ENCODE measurements at places on chromosomes 7 and 10.

DNA sequence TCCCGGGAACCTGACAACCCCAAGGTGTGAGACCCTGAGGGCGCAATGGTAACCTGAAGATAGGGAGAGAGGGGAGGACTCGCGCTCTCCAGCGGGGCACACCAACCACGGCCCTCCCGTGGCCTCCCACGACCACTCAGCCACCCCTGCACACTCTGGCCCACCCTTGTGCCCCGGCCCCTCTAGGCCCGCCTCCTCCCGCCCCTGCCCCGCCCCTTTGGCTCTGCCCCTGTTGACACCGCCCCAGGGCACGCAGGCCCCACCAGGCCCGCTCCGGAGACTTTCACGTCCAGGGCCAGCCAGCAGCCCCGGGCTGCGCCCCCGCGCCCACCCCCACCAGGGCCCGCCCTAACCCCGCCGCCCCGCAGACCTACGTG lies 10.9 kb downstream of the ATG9B start:
- no peak for DNase-seq

GRCh38 chr10:46291817-46292572 lies 5.2 kb downstream of the ANTXRL start:
- peak; percentile 5 for DNase-seq

GRCh38 chr7:151541709-151542499 lies 22.2 kb upstream of the RHEB start:
- no peak for DNase-seq

DNA sequence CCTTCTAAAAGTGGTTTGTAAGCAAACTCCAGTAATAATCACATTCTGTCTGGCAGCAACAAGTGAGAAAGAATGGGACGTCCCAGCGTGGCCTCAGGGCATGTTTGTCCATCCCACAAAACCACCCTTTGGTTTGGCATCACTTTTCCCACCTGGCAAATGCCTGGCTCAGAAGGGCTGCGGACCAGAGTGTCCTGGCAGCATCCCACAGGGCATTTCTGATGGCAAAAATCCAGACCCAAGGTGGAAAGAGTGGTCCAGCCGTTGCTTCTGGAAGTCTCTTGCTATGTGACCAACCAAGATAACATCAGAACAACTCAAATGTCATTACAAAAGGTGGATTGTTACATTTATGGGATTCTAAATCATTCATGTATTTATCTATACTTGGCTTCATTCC lies 174.4 kb downstream of the CREB5 start:
- DNase-seq, result no peak

DNA sequence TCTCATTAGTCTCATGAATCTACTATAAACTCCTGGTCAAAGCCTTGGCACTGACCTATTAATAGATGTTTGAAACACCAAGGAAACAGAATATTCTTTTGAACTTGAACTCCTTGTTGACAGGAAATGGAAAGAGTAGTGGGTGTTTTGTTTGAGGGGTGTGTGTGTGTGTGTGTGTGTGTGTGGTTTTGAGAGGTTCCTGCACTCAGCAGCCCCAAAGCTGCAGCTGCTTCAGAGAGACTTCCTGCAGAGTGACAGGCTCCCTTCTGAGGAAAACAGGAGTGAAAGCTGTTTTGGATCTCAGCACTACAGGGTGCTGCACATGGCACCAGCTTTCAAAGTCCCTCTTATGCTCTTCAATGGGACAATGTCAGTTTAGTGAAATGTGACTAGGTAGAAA lies 546.5 kb upstream of the STEAP1 start:
- DNase-seq, result no peak

DNA sequence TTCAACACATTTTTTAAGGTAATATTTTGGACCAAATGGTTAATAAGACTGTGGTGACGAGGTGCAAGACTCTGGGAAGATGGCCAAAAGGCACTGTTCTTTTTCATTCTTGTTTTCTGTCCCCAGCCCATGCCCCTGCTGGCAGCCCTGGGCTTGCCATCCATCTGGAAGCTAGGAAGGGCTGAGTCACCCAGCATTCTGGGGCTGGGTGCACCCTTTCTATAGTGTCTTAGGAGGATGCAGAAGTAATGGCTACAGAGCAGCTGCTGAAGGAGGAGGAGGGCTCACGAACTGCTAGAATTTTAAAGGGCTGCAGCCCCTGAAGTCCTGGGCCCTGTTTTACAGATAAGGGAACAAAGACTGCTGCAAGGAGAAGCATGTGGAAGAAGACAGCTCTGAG lies 42.8 kb upstream of the ZNF32 start:
- DNase-seq, result no peak

- DNase-seq, result no peak
Observed at GRCh38 chr10:37868796-37869195, 11.4 kb upstream of the ZNF248 start.

DNA sequence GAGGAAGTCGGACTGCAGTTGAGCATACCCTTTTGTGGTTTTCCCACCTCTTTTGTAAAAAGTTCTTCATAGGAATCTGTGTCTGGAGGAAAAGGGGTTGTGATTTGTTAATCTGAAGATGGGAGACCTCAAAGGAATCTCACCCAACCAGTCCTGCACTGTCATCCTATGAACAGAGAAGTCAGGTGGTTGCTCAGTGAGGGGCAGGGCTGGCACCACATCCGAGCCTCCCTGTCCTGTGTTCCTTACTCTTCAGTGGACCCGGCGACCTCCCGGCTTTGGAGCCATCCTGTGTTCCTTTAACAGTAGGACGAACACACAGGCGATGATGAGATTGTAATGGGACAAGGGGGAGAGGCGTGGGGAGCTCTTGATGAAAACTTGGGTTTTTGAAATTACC lies 2.8 kb upstream of the MGMT start:
- DNase-seq, result no peak
